ENCODE measurements at places on chromosomes 5 and 9.
A peak's percentile ranks its signal among the peaks of the same experiment; 100 is the strongest.

DNA sequence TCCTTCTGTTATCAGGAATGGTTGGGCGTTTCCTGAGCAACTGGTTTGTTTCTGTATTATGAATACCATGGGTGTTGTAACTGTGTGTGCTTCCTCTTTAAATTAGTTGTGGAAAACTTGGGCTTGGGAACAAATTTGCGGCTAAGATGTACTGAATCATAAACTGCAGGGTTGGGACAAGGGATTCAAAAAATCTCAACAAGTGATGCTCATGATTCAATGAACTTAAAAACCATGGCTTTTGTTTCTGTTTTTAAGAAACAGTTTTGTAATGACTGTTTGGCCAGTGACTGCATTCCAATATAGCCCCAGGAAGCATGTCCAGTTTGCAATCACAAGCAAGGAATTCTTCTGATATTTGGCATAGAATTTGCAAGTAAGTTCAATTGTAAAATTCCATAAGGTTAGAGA is 657.5 kb upstream of the WWC1 start:
- DNase-seq: no peak

DNA sequence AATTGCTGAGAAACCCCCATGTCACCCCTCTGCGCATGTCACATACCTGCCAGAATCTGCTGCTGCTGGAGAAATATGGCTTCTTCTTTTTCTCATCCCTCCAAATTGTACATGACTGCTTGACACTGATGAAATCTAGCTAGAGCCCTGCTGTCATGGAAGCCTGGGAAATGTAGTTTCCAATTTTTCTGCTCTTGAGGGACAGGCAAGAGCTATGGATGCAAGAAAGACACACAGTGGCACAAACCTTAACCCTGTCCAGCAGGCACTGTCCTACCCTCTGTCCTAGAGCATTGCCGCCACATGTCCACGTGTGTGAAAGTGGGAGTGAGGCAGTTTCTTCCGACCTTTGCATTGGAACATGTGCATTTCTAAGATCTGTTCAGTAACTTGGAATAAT is 255.5 kb upstream of the SEMA6A start:
- no peak for DNase-seq

GRCh38 chr9:96874947-96875460 is 20.7 kb upstream of the ZNF782 start:
- peak; percentile 62 for DNase-seq

DNA sequence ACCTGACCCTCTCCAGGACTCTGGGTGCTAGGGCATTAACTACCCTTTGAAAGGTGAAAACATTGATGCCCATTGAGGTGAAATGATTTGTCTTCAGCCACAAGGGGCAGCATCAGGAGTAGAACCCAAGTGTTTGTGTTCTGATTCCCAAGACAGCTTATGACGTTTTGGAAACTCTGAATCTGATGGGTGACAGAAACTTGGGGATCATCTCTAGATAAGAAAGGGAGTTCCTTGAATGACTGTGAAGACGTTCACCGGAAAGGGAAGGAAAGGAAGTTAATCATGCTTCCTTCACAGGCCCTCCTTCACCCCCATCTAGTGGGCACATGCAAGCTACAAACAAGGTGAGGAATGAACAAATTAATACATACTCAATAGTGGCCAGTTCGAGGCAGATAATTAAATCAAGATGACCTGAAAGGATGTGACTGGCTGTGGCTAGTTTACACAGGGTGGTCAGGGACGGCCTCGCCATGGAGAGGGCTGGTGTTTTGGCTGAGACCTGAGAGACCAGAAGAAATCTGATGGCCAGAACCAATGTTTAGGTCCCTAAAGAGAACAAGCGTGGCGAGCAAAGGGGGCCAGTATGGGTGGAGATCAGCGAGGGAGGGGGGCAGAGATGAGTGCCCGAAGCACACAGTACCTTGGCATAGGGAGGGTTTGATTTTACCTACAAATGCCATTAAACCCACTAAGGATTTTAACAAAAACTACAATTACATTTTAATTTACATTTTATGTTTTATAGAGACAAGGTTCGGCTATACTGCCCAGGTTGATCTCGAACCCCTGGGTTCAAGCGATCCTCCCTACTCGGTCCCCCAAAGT is 937 bp upstream of the SLC26A2 start:
- DNase-seq: peak; percentile 67

GRCh38 chr9:124320062-124320973 is 62.6 kb downstream of the NEK6 start:
- DNase-seq: peak; percentile 79

- no peak for DNase-seq
Observed at GRCh38 chr5:119291877-119292276, 63.9 kb upstream of the TNFAIP8 start.

DNA sequence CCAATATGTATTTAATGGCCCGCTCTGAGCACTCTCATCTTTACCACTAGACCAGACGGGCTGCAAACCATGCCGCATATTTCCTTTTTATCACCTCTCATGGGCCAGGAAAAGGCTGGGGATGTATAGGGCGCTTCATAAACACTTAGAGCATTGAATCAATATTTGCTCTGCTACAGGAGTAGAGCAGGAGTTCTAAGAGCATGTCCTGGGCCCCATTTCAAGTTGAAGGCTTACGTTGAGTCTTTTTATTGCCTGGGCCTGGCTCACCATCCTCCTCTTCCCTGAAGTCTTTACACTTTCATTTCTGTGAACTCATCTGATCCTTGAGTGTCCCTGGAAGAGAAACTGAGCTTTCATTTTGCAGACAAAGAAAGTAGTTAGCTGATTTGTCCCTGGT is 112.4 kb downstream of the FSTL4 start:
- DNase-seq: no peak

DNA sequence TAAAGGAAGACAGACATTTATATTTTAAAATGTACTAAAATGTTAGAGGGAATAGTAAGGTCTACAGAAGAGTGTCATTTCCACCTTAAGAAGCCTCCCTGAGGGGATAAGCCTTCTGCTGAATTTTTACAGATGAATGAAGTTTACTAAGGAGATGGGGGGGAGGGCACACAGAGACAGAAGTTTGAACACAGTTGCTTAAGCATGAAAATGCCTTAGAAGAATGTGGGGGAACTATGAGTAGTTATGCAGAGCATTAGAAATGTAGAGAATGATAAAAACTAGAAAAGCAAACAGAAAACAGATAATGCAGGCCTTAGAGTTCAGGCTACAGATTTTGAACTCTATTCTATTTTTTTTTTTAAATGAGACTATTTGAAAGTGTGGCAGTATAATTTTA is 232.2 kb upstream of the VLDLR start:
- DNase-seq: no peak

- DNase-seq: no peak
Observed at GRCh38 chr9:13432904-13433303, 153.4 kb upstream of the MPDZ start.

DNA sequence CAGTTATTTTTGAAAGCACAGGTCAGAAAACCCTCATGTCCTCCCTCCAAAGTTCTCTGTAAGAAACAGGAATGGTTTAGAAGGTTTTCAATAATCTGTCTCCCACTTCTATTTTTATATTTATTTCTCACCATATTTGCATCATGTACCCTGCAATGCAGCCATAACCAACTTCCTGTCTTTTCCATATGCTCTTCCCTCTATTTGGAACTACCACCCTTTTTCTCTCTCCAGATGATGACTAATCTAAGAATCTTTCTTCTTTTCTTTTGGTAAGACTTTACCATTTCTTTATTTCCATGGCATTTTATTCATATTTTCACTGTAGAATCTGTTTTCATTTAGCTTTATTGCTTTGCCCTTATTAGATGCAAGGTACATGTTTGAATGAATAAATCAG is 33.9 kb downstream of the MAN2A1 start:
- DNase-seq: no peak

DNA sequence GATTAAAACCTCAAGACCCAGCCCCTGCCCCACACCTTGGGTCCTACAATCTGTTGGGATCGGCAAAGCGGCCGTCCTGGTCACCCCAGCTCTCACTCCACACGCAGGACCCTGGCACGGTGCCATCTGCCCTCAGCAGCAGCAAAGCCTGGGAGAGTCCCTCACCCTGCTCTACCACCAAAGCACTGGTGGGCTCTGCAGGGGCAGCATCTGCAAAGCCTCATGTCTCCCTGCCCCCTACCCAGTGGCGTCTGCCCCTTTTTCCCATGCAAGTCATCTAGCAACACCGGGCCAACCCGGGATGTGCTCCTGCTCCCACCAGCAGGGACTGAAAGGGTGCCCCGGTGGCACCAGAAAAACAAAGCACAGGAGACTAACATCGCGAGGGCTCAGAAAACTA is 19.6 kb upstream of the CNOT6 start:
- no peak for DNase-seq

DNA sequence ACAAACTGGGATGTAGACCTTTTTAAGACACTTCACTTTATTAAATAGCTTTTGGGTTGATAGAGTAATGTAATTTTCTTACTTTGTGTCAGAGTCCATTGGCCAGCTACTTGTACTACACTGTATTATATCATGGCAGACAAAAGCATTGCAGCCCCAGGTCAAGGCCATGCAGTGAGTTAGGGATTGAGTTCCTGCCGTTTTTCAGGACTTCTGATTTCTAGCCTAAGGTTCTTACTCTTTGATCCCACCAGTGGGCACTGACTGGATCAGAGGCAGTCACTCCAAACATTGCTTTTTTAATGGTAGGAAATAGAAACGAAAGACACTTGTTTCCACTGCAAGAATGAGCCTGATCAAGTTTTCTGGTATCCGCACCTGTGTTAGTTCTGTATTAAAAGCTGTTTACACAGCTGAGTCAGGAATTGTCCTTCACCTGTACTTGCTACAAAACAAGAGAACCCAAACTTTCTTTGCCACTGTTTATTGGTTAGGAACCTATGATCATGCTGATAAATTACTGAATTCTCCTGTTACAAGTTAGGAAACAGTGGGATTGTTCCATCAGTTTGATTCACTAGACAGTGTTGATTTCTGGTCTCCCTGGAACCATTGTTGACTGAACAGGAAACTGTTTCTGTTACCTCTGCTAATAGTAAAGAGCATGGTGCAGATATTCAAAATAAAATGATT is 22.1 kb downstream of the LRRC70 start:
- no peak for DNase-seq

- DNase-seq: no peak
Observed at GRCh38 chr9:133913571-133914369, 78.4 kb downstream of the VAV2 start.

- DNase-seq: peak; percentile 93
Observed at GRCh38 chr9:34637356-34638137, at the start of gene SIGMAR1. Gene SIGMAR1, minus strand, starts transcription at chr9:34637787. Its CDS starts 90 bp downstream, at chr9:34637697.

- DNase-seq: no peak
Observed at GRCh38 chr9:107492381-107492970, 2.9 kb upstream of the KLF4 start.

DNA sequence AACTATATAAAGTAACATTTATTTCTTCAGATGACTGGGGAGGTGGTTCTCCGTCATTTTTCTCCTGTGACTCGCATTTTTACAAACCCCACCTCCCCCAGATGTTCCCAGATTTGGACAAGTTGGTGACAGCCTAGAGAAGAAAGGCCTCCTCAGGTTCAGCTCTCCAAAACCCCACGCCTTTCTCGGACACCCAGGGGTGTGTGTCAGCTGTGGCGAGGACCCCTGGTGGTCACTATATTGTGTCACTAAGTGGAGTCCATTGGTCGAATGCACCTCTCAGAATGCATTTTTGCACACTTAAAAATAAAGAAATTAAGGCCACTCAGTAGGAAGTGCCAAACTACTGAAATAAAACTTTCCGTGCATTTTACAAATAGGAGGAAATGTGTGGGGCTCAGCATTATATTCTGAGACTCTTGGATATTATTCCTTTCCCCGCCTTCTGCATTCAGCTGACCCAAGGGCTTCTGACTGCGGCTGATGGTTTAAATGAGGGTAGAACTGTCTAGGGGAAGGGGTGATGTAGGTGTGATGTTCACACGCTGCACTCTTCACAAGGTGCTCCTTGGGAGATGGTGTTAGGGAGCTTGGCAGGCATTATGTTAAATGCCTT is 47.6 kb downstream of the ACO1 start:
- peak; percentile 18 for DNase-seq

GRCh38 chr5:80483636-80484232 is 4.2 kb upstream of the FAM151B start:
- no peak for DNase-seq

DNA sequence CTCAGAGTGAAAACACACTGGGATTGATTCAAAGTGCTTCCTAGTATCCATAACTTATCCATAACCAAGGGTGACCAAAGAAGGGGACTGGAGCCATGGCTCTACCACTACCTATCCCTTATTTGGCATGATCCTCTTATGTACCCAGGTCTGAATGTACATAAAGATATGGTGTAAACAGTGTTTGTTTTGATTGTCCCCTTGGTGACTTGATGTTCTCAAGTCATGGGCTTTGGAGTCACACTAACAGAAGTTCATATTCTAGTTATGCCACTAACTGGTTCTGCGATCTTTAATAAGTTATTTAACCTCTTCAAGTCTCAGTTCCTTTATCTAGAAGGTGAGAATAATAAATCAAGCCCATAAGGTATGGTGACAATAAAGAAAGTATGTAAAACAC is 283.4 kb upstream of the PTGER4 start:
- no peak for DNase-seq

DNA sequence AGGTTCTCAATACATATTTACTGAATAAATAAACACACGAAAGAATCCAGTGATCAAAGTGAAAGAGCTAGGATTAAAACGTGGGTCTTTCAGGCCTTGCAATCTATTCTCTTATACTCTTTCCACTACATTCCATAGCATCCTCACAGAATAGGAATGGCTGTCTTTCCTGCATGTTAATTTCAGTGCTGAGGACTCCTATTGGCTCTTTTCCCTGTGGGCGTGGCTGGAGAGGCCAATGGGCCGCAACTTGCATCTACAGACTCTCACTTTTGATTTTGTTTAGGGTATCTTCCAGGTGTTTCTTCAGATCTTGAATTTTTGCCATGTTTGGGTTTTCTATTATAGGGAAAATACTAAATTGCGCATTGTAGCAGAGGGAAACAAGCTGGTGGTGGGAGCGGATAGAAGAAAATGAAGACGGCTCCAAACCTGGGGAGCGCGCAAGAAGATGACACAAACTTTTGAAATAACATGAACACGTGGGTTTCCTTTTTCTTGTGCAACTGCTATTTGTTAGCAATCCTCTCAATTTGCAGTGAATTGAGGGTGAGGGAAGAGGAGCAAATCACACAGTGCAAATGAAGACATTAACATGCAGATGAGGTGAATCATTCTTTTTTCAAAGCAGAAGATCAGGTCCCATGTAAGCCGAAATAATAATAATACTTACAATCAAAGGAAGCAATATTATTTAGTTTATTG is 93.9 kb downstream of the GCNT1 start:
- no peak for DNase-seq

DNA sequence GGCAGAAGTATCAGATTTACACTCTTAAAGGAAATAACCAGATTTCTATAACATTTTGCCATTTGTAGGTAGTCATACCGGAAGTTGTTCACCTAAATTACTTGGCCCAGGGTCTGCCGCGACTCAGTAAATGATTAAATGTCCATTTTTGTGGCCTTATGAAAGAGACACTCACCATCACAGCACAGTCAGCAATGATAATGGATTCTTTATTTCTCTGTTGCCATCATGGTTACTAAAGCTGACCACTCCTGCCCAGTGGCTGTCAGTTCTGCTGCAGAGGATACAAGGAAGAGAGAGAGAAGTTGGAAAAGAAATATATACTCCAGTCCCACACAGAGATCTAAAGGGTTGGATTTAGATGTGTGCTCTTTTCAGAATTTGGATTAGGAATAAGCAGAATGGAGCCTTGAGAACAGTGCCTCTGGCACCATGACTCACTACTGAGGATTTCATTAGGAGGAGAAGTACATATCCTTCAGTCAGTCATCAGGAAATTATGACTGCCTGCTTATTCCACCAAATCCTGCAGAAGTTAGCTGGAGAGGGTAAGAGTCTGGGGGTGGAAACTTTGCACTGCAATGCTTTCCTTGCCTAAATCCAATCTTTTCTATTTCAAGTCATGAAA is 72.8 kb upstream of the EFNA5 start:
- DNase-seq: no peak

Data from GM10248 (cell line).